ENCODE measurements at places on chromosomes 4 and X.

DNA sequence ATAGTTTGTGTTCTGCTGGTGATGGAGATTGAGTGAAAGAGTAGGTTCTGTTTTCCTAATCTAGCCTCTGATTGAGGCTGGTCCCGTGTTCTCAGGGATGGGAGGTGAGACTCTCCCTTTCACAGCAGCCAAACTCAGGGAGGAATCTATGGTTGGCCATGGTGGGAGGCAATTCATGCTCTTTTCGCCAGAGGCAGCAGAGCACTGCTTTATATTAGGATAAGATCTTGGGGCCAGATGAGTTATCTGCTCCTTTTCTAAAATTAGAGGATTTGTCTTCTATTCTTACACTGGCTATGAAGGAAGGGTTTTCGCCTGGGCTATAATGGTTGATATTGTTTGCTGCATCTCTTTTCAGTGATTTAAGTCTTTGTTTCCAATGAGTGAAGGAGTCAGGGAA, 63.9 kb upstream of the NLGN4X start:
- DNase-seq, result no peak

- DNase-seq, result no peak
These were observed 198.2 kb downstream of the RASL11B start for GRCh38 chr4:53060278-53060677.

DNA sequence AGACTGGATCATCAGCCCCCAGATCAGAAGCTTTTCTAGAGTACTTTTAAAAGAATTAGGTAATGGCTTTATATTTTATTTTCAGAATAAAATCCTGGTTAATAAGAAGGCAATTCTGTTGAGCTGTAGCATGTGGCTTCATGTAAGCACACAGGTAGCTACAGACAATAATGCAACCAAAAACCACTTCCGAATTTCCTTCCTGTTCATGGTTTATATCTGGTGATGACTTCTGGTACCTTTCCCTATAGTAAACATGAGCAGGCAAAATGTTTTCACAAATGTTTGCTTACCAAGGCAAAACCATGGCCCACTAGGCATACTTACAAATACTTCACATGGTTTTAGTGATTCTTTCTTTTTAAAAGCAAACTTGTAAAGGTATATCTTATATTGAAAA, 144.6 kb downstream of the CDS1 start:
- DNase-seq, result no peak

DNA sequence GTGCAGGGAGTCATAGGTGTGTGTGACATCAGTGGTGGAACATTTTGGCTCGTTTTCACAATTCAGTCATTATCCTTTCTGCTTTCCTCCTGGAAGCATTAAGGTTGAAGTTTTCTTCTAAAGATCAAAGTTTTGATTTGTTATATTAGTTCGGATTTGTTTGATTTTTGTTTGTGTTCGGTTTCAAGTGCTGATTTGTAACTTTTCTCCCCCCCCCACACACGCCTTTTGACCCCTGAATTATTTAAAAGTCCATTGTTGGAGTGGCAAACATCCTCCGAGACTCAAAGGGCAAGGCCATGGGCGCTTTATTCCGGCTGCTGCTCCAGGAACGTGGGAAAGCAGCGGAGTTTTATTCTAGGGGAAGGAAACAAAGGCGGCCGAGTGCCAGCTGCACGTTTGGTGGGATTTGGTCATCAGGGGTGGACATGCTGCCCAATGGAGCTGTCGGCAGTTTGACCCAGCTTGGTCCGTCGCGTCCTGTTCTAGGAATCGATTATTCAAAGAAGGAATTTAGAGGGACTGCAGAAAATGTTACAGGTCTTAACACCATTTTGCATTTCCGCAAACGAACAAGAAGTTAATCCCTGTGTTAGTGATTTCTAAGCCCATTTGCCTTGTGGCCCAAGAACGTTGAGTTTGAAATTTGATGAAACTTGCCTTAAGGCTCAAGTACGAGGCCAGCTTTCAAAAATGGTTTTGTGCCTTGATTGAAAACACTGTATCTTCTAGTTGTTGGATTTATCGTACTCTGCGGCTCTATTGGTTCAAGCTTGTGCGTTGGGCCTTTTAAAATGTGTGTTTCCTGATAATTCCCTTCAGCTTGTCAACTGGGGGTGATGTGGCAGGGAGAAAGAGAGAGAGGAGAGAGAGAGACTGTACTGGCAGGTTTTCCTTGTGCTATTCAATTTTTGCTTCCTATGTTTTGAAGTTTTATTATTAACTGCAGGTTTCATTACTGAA, 565 bp upstream of the ZNF41 start:
- DNase-seq, result peak; percentile 5

GRCh38 chrX:124488412-124489161, 142.2 kb downstream of the SH2D1A start:
- no peak for DNase-seq

GRCh38 chrX:110286106-110286505, 31.8 kb downstream of the AMMECR1 start:
- peak; percentile 87 for DNase-seq

DNA sequence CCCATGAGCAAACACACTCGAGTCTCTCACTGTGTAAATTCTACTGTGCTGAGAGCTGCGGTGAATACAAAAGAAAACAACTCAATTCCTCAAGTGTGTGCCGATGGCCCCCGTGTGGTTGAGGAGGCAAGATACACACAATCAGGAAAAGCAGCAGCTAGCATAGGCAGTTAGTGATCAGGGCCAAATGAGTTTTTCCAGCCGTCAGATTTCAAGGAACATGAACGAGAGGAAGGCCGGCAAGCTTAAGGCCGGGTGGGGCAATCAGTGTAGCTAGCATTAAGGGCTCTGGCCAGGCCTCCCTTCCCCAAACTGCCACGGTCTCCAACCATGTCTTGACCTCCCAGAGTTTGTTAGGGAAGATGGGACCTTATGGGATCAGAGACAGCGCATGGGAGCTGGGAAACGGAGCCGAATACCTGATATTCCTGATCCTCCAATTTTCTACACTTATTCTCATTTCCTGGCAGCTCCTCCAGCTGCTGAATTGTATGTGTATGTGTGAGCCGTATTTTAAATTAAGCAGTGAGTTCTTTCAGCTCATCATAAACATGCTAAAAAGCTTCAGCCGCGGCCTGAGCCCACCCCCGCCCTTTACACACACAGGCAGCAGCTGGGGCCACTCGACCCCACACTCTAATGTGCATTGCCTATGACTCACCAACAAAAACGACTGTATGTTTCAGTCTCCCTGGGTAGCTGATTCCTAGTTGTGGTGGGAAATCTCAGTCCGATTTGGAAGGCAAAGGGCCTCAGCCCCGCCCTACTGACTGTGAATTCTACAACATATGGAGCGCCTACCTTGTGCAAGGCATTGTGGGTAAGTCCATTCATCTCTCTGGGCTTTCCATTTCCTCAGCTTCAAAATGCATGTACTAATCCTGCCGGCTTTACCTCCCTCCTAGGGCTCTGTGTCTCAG, 59.9 kb downstream of the RTL9 start:
- peak; percentile 76 for DNase-seq

DNA sequence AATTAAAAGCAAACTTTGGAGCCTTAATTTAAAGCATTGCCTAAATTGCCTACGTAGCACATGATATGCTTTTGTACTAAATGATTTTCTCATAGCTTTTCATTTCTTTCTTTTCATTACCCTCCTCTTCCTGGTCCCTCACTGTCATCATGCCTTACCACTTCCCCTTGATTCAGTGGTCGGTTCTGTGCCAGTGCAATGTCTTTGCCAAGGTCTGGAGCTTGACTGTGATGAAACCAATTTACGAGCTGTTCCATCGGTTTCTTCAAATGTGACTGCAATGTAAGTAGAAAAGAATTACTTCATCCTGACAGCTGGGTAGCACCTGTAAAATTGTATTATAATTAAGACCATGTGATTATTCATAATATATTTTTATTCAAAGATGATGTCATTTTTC, 72.5 kb downstream of the C4orf46 start:
- no peak for DNase-seq

- DNase-seq, result no peak
These were observed 1.2 kb downstream of the SPCS3 start for GRCh38 chr4:176320976-176321361.

DNA sequence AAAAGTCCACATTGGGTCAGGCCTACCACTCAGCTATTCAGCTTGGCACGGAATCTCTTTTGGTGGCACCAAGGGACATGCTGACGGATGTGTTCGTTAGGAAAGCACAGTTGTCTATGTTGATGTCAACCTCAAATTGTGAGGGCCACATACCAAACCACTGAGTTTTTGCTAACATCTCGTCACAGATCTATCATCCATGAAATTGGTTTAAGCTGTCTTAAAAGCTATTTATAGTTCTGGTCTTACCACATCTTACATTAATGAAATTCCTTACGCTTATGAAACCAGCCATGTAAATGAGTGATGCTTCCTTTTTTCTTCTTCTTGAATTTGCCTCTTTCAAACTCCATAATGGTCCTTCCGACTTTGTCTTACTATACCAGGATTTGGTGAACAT, 101.5 kb downstream of the MGST2 start:
- DNase-seq, result peak; percentile 14

DNA sequence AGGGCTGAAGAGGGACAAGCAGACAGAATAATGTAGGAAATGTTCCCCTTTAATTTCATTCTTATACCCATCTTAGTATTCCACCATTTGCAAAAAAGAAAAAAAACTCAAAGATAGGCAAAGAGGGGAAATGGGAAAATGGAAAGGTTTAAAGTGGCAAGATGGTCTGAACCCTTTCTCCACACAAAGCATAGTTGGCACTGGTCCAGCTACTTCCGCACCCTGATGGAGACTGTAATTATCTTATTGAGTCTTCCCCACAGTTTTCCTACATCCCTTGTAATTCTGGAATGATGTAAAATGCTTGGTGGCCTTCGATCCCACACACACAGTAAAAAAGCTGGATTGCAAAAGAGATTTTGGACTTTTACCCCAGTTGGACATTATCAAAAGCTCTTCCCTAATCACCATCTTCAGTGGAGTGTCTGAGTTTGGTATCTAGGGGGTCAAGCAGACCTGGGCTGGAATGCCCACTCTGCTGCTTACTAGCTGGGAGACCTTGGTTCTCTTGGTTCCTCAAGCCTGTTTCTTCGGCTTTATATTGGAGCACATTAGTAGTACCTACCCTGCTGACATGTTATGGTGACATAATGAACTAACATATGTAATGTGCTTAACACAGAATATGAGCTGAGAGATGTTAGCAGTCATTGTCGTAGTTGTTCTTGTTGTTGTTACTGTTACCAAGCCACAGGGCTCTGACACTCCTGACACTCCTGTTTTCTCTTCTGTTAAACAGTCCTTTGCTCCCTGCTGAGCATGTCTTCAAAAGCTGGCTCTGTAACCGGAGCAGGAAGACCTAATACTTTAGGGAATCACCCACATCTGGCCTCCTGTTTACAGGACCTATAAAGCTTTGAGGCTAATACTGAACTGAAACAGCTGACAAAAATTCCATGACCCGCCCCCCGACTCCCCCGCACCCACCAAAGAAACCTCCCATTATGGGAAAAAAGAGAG, 4.7 kb downstream of the SRPX2 start:
- DNase-seq, result peak; percentile 76
